ENCODE measurements at places on chromosomes 1 and 21. TPM values are rescaled to one million over a fixed set of nuclear protein-coding genes. Genes with fewer than 3 reads are reported as not detected.

Gene LZIC
- 19.0 TPM for total RNA-seq

Gene MROH7
- total RNA-seq = not detected

Gene C1orf185
- total RNA-seq = not detected

Gene MCOLN2
- total RNA-seq = 1.1 TPM

Gene FCRLA
- 0.36 TPM for total RNA-seq

Gene NCAM2
- 5.0 TPM for total RNA-seq

Gene ST6GALNAC3
- total RNA-seq = 0.56 TPM

Gene ERG
- not detected for total RNA-seq

Gene TAF12
- total RNA-seq = 31.7 TPM

Gene TTC24
- total RNA-seq = not detected

Gene NUP133
- 30.5 TPM for total RNA-seq

Gene CLEC20A
- total RNA-seq = not detected

Gene COL8A2
- 0.54 TPM for total RNA-seq

Gene GUCA2B
- not detected for total RNA-seq

GRCh38 chr1:12040457-12041051, 21.3 kb downstream of the MIIP start:
- peak; percentile 95 for DNase-seq

DNA sequence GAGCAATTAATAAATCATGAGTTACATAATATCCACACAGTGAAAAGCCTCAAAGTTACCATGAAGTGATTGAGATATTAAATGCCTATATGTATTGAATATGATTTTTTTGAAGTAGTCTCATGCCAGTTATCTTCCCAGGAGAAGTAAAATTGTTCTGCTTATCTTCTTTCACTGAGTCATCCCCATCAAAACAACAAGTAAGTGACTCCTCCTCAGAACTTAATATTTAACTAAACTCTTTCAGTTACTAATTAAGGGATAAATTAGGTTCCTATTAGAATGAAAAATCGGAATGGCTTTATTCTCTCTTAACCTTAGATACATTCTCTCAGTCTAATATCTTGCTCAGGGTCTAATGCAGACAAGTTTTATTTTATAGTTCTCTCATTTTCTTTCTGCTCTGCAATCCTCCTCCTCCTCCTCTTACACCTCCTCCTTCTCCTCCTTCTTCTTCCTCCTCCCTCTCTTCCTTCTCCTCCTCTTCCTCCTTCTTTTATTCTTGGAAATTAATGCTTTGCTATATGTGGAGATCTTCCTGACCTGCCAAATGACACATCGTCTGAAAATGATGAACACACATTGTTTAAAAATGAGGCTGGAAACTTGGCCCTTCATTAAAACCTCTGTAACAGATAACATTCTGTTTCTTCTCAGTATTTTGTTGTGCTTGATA, 110.9 kb downstream of the RUNX1 start:
- DNase-seq = peak; percentile 45

DNA sequence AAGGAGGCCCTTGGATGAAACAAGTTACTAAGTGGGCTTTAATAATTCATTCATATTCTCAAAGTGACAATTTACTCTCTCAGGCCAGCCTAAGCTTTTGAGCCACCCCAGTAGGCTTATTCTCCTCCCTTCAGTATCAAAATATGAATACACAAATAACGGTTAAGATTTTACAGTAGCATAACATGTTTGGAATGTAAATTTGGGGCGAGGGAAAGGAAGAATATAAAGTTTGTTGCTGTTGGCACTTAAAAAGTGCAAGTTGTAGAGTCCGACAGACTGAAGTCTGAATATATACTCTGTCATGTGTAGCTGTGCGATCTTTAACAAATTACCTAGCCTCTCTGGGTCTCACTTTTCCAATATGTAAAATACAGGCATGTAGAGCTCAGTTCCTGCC, 22.6 kb upstream of the MYSM1 start:
- DNase-seq = peak; percentile 54

DNA sequence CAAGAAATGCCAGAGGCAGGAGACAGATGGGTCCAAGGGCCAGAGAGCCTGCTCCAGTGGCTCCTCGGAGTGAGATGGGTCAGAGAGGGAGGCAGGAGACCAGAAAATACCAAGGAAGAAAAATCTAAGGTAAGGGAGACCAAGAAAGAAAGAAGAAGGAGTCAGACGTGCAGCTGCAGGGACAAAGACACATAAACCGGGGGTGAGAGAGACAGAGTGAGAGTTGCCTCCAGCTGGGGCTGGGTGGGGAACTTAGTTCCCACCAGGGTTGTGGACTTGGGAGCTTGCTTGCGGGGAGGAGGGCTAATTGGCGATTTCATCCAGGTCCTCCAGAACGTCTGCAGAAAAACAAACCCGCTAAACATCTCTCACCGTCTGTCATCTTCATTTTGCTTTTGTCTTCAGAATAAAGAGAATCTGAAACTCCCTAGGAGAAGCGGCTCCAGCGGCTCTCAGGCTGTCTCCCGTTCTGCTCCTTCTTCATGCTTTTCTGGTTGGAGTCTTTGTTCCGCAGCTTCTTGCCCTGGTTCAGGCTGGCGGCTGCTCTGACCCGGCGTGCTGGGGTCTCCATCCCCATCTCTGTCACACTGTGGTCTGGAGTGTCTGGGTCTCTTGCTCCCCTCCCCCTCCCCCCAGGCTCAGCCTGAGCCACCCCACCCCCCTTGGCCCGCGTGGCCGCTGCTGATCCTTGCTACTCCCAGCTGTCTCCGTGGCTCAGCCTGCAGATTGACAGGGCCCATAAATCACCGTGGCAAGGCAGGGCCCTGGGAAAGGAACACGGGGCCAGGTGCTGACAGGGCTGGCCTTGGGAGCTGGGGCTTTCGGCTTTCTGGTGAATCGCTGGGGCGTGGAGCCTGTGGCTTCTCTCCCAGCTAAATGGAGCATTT, 66.6 kb downstream of the UBIAD1 start:
- DNase-seq = no peak

DNA sequence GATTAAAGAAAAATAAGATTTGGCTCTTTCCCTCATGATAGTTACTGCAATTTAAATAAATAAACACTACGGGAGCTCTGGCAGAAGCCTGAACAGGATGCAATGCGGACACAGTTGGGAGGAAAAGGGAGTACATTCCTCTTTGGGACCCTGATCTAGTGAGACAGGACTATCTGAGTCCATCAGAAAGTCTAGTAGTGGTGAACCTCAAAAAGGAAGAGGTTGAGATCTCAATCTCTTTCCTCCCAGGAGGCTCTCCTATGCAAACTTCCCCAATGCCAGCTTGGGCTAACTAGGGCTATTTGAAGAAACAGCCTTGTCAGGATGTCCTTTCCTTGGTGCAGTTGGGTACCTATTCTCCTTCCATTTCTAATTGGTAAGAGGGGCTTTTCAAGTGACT, 4.9 kb upstream of the ABCD3 start:
- DNase-seq = no peak

- no peak for DNase-seq
Observed at GRCh38 chr1:17235135-17235885, 13.6 kb upstream of the PADI3 start.

DNA sequence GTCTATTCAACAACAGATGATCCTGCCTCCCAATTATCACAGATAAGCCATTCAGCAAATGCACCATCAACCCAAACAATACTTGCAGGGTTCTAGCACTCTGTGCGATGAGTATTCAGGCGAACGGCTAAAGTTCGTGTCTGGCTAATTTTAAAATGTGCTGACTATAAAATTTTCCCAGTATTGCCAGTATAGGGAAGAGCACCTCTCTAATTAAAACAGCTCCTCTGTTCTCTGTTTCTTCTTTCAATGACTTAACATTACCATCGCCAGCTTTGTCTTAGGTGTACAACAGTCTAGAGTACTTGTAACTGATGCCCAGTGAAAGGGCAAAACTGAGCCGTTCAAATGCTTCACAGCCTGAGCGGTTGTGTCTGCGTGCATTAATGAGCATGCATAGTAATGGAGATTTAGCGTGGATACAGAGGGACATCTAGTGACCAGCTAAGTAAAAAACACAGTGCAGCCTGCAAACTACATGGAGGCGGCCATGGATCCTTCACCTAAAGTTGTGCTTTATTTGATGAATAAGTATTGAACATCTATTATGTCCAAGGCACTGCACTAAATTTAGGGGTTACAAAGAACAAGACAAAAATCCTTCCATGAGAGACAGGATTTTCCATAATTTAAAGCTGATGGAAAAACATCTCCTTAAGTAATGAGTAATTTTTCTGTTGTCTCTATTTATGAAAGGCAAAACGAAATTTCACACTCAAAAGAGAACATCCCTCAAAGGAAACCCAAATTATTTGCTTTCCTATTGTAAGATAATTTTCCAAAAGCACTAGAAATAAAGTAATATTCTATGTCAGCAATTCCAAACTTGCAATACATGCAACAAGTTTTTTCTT, 120.0 kb downstream of the SETD4 start:
- DNase-seq = peak; percentile 81

DNA sequence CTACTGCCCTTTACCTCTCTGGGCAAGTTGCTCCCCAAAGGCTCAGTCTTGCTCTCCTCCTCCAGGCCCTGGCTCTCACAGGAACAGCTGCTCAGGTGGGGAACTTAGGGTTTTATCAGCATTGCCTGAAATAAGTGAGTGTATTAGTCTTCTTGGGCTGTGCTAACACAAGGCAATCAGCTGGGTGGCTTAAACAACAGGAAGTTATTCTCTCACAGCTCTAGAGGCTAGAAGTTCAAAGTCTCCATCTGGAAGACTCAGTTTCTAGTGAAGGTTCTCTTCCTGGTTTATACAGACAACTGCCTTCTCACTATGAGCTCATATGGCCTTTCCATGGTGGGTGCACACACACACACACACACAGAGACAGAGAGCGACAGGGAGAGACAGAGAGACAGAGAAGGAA, 2.8 kb upstream of the CD1C start:
- no peak for DNase-seq

DNA sequence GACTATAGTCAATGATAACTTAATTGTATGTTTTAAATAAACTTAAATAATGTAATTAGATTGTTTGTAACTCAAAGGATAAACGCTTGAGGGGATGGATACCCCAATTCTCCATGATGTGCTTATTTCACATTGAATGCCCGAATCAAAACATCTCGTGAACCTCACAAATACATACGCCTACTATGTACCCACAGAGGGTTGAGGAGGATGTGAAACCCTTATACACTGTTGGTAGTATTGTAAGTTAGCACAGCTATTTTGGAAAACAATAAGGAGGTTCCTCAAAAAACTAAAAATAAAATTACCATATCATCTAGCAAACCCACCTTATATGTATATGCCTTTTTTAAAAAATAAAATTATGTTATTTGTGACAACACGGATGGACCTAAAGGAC, 198.6 kb downstream of the MRPL39 start:
- no peak for DNase-seq

- no peak for DNase-seq
Observed at GRCh38 chr1:220827445-220828178, 40.9 kb downstream of the MTARC1 start.

DNA sequence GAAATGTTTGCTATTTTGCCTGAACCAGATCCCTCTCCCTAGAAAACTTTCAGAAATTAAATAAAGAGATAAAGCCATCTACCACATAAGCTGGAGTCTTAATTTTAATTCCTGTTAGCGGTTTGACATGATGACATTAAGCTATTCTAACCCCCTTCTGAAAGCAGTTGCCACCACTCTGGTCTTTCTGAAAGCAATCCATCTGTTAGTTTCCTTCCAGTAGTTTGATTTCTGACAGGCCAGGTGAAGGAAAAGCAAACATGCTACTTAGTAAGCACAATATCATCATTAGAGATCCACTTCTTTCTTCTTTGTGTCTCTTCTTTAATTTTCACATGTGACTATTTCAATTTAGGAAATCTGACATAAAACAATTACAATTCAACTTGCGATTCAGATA, 39.9 kb downstream of the RGL1 start:
- no peak for DNase-seq

- DNase-seq = no peak
Observed at GRCh38 chr1:201773764-201774163, 55.2 kb upstream of the IPO9 start.
